ENCODE measurements at places on chromosomes 3 and 15. TPM values are rescaled to one million over a fixed set of nuclear protein-coding genes. Genes with fewer than 3 reads are reported as not detected.

The STIMATE gene
- total RNA-seq: 22.2 TPM

The KLF15 gene
- total RNA-seq: 1.5 TPM

The NPAP1 gene
- total RNA-seq: not detected

The MUC13 gene
- not detected for total RNA-seq

The MEIS2 gene
- total RNA-seq: 10.1 TPM

The RBMS3 gene
- total RNA-seq: 49.6 TPM

The OTOL1 gene
- total RNA-seq: not detected

The CCR5 gene
- total RNA-seq: not detected
